ENCODE measurements at places on chromosomes 3 and 15. TPM values are rescaled to one million over a fixed set of nuclear protein-coding genes. Genes with fewer than 3 reads are reported as not detected.

GRCh38 chr3:71956716-71957115 is 171.8 kb upstream of the PROK2 start:
- DNase-seq: no peak

GRCh38 chr15:67127331-67127664 is 61.9 kb downstream of the SMAD3 start:
- DNase-seq: no peak

GRCh38 chr3:12916159-12916558 is 74.8 kb upstream of the RPL32 start:
- DNase-seq: no peak

- DNase-seq: no peak
Observed at GRCh38 chr3:39903253-39903652, 93.8 kb downstream of the MYRIP start.

DNA sequence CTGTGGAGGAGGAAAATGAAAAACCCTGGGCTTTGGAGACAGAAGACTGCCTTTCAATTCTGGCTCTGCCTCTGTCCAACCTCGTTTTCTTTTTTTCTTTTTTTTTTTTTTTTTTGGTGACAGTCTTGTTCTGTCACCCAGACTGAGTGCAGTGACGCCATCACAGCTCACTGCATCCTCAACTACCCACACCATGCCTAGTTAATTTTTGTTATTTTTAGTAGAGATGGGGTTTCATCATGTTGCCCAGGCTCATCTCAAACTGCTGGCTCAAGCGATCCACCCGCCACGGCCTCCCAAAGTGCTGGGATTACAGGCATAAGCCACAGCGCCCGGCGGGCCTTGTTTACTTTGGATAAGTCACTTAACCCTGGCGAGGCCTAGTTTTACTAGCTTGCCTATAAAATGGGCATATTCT is 66.3 kb upstream of the SLC25A26 start:
- DNase-seq: no peak

DNA sequence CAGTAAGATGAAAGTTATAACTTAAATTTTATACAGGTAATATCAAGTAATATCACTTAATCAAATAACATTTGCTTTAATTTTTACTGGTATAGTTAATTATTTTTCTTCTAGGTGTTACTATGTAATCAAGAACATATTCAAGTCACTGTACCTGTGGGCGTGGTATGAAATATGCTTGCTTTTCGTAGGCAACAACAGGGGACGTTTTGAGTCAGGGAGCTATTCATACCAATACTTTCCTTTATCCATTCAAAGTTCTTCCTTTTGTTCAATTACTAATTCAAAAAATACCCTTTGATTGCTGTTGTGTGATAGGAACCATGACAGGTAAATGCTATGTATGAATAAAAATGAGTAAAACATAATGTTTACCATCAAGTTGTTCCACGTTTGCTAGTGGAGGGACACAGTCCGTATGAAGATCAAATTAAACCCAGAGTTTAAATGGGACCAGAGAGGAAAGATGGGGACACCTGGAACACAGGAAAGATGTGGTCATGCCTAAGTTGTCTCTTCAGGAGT is 654.0 kb upstream of the KCNMB2 start:
- DNase-seq: no peak

GRCh38 chr15:42721016-42721415 is 15.9 kb downstream of the CDAN1 start:
- no peak for DNase-seq

GRCh38 chr15:75021341-75021740 is 2.0 kb upstream of the PPCDC start:
- DNase-seq: no peak

FRMD5 gene
- 27.9 TPM for total RNA-seq

SAXO2 gene
- 13.8 TPM for total RNA-seq

NEK10 gene
- 31.5 TPM for total RNA-seq

TPM1 gene
- total RNA-seq: 119 TPM

Data from cerebellum (tissue), 4 donors.